ENCODE measurements at places on chromosomes 3 and 15.

DNA sequence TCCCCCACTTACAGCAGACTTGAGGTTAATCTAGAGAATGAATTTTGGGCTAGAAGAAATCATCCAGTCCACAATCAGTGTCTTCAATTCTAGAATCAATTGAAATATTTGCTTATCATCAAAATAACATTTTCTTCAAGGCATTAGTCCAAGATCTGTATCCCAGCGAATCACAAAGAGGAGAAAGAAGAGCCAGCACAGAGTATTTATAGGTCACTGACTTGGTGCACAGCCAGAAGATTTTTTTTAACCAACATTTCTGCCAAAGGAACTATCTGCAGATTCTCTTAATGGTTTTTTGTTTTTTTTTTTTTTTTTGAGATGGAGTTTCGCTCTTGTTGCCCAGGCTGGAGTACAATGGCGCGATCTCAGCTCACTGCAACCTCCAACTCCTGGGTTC lies 178.2 kb downstream of the TNIK start:
- DNase-seq, result no peak

- no peak for DNase-seq
These were observed 62.6 kb downstream of the RGMA start for GRCh38 chr15:93026380-93026817.

- no peak for DNase-seq
These were observed 63.2 kb downstream of the HCN4 start for GRCh38 chr15:73305331-73306211.

DNA sequence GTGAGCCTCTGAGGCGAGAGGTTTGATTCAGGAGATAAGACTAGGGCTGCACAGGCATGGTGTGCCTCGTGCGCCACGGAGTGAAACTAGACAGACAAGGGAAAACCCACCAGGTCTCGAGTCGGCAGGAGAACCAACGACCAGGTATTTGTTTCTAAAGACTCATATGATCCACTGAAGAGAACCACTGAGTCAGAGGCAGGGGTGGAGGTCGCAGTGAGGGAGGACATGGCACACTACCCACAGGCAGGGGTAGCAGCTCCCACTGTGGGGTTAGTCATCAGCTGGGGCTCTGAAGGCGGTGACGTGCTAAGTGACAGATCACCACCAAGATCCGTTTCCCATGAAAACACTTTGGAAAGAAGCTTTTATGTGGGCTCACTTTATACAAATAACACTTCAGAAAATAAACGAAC lies 45.7 kb downstream of the CHSY1 start:
- DNase-seq, result peak; percentile 29

DNA sequence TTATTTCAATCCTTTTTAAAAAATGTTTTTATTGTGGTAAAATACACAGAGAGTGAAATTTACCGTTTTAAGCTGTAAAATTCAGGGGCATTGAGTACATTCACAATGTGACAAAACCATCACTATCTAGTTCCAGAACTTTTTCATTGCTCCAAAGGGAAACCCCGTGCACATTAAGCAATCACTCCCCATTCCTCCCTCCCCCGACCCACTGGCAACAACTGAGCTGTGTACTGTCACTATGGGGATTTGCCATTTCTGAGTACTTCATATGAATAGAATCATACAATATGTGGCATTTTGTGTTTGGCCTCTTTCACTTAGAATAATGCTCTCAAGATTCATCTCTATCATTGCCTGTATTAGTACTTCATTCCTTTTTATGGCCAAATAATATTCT lies 45.5 kb upstream of the BOC start:
- no peak for DNase-seq

DNA sequence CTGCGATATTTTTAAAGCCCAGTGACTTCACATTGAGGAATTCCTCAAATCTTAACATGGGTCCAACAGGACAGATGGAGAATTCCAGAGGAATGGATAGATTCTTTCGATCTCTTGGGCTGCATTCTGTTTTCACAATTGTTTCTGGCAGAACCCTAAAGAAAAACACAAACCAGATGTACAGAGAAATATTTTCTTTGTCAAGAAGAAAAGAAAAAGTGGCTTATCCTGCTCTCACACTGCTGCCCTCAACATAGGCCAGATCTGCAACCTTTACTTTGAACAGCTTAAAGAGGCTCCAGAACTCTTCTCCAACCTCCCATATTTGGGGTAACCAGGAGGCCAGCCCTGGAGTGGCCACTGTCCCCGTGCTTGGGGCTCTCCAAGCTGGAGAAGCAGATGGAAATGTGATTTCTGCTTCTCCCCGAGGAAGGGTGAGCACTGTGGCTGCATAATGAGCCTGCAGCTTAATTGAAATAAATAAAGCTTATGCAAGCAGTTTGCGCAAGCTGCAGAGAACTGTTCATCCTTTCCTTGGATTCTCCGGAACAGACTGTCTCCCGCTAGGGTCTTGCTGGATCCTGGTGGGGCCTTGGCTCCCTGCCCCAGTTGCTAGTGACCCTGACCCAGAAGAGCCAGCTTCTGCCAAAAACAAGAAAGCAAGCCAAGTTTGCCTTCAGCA lies 453.2 kb upstream of the PROK2 start:
- no peak for DNase-seq

DNA sequence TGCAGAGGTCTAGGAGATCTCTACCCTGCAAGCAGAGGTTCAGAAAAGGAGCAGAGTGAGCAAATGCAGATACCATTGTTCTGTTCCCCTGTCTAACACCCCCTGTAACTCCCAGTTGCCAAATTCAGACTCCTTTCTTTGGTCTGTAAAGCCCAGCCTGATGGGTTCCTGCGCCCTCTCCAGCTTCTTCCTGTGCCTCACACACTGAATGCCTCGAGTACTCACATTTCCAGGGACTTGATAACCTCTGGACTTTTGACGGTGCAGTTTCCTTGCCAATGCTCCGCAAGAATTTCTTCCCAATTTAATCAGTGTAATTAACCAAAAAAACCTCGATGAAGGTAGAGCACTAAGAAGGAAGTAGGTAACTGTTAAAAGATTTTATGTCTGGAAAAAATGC lies 19.3 kb downstream of the PDE8A start:
- no peak for DNase-seq

- no peak for DNase-seq
These were observed 43.1 kb upstream of the NMD3 start for GRCh38 chr3:161177991-161178390.

DNA sequence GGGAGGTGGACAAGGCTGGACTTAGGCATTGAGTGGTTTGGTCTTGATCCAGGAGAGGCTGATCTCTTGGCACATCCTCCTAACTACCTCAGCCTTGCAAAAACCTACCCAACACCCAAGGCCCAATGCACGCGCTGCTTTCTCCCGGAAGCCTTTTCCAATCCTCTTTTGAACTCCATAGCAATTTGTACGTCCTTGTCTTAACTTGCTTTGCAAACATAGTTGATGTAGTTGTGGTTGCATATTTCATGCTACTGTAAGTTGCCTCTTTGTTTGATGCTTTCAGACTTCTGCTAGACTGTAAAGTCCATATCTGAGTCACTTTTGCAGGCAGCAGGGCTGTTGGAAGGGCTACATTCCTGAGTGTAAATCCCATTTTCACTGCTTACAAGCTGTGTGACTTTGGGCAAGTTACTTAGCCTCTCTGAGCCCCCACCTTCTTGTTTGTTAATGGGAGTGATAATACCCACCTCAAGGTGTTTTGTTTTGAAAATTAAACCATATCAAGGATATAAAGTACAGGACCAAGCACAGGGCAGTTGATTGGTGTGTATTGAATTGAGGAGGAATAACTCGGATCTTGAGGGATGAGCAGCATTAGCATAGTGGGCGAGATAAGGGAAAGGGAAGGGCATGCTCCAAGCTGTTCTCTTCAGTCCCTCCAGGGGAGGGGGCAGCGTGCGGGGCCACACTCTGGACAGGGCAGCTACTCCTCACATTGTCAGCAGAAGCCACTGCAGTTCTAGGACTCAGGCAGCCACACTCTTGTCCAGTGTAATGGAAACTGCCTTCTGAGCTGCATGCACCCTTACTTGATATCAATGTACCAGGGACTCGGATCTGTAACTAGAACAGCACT lies 28.8 kb downstream of the SIAH2 start:
- DNase-seq, result no peak

All from activated effector memory CD4-positive, alpha-beta T cell treated with Interleukin-2 at 50 U/mL for 16 hours (primary cell).